ENCODE measurements at places on chromosomes 4 and X.

DNA sequence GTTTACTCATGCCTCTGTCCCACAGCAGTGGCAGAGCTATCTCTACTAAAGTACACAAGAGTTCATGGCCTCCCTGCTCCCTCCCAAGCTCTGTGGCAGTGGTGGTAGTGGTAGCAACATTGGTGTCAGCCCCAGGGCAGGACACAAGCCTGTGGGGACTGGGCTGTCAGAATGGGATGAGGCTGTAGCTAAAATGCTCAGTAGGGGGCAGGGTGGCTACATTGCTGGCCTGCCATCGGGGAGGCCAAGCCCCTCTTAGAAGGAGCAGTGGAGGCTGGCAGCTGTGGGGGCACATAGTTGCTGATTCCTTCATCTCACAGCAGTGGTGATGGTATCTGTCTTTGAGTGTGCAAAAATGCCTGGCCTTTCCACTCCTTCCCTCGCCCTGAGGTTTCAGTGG lies 461.7 kb downstream of the PCDH18 start:
- no peak for DNase-seq

- DNase-seq, result no peak
Measured at GRCh38 chr4:151798678-151799416, 38.0 kb upstream of the GATB start.

GRCh38 chrX:15856222-15856587 lies 1.6 kb upstream of the AP1S2 start:
- DNase-seq, result no peak

- DNase-seq, result no peak
Measured at GRCh38 chrX:24493740-24494581, 28.9 kb downstream of the PDK3 start.

DNA sequence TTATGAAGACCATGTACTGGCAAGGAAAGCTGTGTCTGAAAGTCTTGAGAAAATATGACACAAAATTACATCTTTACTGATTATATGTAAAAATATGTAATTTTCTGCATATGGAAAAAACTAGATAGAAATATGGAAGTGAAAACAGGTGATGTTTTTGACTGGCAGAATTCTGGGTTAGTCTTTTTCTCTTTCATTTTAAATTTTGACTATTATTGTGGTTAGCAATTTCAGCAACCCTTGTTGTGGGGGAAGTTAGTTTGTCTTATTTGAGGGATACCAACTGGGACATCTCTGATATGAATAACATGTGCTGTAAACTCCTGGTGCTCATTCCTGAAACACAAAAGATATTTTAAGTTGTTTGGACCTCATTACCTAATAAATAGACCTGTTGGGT lies 49.9 kb upstream of the CPEB2 start:
- DNase-seq, result no peak

All from fibroblast of the conjunctiva (primary cell).